ENCODE measurements at places on chromosomes 4 and X.

GRCh38 chrX:109398833-109399232, 83.1 kb downstream of the GUCY2F start:
- DNase-seq = no peak

- DNase-seq = no peak
Observed at GRCh38 chr4:154049457-154050181, 260.7 kb upstream of the SFRP2 start.

- DNase-seq = no peak
Observed at GRCh38 chr4:125105561-125105960, 209.2 kb upstream of the FAT4 start.

DNA sequence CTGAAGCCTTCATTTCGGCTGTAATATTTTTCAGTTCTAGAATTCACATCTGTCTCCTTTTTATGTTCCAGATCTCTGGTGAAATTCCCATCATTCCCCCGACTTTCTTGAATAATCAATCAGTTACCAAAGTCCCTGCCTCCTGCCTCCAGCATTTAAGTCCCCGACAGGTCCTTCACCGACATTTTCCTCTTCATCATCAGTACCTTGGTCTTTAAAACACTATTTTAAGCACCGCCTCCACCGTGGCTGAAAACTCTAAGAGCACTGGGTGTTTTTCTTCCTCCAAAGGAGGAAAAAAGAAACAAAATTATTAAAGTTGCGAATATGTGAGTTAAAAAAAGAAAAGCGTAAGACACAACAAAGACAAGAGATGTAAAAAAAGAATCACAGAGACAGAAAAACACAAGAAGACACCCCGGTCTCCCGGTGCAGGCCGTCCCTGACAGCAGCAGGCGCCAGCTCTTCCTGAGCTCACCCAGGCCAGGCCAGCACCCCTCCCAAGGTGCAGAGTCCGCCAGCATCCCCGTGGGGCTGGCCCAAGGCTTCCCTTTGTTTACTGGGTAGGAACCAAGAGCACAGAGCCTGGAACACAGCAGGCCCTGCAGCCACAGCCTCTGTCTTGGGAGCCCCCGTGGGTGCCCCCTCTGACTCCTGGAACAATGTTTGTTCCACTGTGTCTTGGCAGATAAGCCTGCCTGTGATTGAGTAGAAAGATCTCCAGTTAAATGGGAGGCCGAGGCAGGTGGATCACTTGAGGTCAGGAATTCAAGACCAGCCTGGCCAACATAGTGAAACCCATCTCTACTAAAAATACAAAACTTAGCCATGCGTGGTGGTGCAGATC, 49.3 kb upstream of the CPLX1 start:
- DNase-seq = no peak

DNA sequence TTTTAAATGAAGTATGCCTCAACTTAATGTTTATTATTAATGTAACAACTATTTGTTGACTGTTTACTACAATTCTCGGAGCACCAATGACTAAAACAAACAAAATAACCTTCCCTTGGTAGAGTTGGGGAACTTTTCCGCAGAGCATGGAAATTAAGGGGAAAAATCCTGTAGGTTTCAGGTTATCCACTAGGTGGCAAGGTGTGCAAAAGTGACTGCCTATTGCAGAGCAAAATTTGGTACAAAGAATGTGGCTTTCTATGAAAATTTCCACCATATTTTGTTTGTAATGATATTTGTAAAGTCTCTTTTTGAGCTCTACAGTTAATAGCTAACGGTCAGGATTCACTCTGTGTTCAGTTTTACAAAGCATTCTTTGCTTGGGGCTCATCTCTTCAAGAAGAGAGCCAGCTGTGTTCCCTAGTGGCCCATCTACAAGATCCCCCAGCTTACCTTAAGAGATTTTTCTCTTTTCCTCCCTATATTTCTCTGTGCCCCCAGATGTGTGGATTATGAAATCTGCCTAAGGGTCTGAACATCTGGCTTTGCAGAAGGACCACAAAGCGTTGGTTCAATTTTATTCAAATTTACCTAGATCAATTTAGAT, 61.1 kb downstream of the FBXO8 start:
- DNase-seq = no peak

DNA sequence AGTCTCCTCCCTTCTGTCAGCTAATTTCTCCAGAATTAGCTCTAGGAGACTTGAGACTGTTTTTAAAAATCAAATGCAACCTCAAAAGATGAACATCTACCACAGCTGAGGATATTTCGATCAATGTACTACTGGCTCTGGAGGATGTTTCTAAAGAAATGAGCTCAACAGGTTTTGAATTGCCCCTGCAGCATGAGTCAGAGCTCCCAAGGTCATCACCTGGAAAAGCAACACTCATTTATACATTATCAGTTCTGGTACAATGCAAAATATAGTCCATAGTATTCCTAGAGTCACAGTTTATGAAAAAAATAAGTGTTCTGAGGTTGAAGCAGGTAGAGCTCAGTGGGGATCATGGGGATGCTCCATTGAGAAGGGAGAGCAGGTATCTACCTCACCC, 50.8 kb upstream of the MCF2 start:
- DNase-seq = no peak

DNA sequence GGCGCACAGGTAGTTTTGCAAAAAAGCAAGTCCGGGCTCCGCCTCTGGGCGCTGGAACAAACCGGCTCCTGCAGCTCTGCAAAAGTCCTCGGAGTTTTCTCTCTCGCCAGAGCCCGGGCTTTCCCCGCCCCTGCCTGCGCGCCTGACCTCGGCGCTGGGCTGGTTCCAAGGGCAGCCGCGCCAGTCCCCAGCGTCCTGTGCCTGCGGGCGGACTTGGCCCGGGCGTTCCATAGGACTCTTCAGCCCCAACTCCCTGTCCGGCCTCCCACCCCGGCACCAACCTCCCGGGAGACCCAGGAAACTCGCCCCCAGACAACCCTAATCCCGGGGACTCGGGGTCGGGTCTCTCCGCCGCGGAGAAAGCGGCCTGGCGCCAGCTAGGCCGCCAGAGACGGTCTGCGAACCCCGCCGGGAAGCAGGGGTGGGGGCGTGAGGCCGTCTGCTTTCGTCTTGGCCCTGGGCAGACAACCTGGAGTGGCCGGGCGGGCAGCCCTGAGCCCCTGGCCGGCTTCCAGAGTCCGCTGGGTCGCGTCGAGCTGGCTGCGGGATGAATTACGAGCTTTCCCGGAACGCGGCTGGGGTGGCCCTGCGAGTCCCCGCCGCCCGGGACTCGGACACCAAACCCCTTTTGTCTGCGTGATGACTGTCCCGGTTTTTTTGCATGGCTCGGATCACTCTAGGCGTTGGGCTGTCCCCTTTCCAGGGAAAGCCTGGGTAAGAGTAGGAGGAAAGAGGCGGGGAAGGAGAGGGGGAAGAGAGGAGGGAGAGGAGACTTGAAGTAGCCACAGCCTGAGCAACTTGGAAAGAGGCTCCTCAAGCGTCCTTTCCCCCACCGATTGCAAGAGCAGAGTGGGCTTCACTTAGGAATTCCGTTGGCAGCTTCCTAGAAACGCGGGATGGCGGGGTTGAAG, 916 bp downstream of the MXRA5 start:
- no peak for DNase-seq

GRCh38 chr4:25457053-25457715, 80.1 kb downstream of the ANAPC4 start:
- no peak for DNase-seq

- DNase-seq = no peak
Observed at GRCh38 chr4:4848540-4848939, 10.9 kb upstream of the MSX1 start.

DNA sequence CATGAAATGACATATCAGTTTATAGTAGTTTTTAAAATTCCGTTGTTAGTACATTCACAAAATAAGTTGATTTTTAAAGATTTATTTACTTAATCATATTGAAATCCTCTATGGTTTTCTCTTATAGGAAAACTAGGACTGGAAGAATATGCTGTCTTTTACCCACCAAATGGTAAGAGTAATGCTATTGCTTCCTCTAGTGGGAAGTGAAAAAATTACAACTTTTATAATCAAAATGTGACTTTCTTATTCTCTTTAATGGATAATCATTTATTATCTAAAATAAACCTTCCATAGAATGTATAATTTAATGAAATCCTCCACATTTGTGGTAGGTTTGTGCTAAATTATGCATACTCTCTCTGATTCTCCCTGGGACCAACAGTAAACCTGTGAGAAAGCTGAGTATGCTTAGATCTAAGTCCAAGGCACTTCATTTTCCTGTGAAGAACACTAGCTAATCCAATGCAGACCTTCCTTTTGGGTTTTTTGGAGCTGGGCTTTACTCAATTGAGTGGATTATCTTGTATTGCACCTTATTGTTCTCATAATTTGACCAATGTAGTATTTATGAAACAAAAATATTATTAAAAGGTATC, 136.2 kb downstream of the TBC1D19 start:
- no peak for DNase-seq

DNA sequence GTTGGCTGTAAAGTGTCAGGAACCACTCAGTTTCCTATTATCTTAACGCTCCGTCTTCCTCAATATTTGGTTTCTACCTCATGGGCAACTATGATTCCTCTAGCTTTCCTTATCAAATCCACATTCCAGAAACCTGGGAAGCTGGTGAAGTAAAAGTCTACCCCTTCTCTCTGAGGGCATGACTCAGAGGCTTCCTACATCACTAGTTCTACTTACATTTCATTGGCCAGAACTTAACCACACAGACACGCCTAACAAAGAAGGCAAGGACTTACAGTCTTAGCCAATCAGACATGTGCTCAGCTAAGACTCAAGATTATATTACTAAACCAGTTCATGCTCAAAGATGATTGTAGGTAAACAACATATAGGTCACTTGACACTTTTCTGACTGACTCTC, 30.4 kb downstream of the COX7B2 start:
- no peak for DNase-seq

DNA sequence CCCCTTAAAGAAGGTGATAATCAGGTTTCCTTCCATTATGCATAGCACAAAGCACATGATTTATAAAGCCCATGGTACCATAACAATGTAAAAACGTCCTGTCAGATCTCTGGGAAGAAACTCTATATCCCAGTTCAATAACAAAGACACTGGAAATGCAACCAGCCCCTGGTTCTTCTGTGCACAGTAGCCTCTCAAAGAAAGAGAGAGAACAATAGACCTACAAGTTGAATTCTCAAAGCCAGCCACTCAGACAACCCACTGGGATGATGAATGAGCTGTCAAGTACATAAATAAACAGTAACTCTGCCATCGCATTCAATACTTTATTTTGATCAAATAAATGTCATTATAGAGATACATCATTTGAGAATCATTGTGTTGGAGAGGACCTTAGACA, 400.1 kb upstream of the CPEB2 start:
- DNase-seq = no peak

DNA sequence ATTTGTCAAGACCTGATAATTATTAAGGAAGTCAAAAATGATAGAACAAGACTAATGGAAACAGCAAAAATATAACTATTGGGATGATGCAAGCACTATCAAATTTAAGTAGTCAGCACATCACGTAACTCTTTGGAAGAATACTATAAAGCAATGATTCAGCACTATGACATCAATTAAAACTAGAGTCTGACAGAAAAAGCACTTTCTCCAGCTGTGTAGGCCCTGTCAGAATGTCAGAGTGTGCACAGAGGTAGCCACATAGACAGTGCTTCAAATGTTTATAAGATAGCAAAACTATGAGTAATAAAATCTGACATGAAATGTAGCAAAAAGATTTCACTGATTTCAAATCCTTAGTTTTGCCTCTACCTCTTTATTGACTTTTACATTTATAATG, 1226.6 kb upstream of the ADGRL3 start:
- no peak for DNase-seq
